Foreskin melanocyte (primary cell): ENCODE measurements at places on chromosomes 11 and 22.

DNA sequence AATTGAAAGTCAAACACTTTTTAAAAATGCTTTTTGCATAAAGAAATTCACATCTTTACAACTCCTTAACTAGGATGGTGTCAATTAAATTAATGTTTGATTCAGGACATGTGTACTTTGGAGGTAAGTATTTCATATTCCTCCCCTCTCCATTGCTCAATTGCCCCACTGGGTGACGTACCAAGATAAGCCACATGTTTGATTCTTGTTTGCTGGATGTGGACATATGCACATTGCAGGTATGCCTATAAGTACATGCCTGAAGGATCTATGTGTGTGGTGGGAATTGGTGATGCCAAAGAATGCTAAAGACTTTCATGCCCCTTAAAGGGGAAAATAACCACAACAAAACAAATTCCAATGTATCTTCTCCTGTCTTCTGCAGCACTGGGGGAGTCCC is 5.8 kb downstream of the CD44 start:
- DNase-seq: no peak

- no peak for DNase-seq
These were observed 49.3 kb upstream of the THY1 start for GRCh38 chr11:119472186-119472855.

- no peak for DNase-seq
These were observed 3.5 kb upstream of the BACE1-AS start for GRCh38 chr11:117287668-117288067.

GRCh38 chr11:1449490-1450243 is 36.9 kb downstream of the MOB2 start:
- DNase-seq: no peak

- peak; percentile 5 for DNase-seq
These were observed 10.3 kb downstream of the PRDM10 start for GRCh38 chr11:129992161-129992944.

DNA sequence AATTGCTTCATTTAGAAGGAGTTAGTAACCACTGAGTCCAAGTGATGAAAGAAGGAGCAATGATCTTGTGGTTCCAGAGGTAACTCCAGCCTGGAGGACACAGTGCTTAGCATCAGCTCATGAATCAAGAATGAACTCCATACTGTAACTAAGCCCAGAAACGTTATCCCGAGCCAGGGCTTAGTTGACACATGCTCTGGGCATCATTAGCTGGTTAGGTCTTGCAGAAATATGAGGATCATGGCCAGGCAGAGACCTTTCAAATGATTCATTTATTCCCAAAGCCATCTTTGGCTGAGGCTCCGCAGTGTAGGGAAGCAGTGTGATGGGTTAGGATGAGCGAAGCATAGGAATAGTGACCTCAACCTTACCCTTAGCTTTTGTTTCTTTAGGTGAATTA is 277.4 kb downstream of the FAM76B start:
- no peak for DNase-seq

- no peak for DNase-seq
These were observed 47.7 kb upstream of the GAB2 start for GRCh38 chr11:78465169-78465942.

DNA sequence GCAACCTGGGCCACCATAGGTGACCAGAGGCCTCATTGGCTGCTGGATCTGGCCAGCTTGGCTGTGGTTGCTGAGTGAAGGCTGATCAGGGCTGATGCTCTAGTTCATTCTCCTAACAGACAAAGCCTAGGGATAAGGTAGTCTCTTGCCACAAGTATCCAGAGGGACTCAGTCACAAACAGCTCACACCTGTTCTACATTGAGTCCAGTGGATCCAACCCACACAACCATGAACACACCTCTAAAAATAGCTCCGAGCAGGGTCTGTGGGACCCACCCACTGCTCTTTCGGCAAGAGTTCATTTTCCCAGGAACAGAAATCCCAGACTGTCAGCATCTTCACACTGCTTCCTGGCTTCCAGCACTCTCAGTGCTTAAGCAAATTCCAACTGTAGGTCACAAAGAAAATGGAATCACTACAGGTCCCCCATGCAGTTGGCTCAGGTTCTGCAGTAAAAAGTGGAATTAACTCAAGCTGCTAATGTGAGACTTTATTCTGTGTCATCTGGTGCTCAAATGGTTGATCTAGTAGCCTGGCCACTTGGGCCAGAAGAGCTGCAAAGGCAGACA is 67.3 kb downstream of the PPFIBP2 start:
- no peak for DNase-seq

- DNase-seq: no peak
These were observed 62.4 kb upstream of the POU2AF1 start for GRCh38 chr11:111441443-111441842.

GRCh38 chr11:31903225-31904074 is 92.3 kb upstream of the PAX6 start:
- peak; percentile 3 for DNase-seq

DNA sequence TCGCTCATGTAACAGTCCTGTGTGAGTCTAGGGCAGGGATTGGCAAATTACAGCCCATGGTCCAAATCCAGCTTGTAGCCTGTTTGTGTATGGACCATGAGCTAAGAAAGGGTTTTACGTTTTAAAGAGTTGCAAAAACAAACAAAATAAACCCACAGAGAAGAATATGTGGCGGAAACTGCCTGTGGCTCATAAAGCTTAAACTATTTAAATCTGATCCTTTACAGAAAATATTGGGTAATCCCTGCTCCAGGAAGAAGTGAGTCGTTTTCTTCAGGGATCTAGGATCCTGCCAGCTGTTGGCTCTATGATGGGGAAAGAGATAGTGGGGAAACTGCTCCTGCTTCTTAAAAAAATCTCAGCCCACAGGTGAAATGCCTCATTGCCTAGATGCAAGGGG is 3.4 kb upstream of the OR6Q1 start:
- no peak for DNase-seq

GRCh38 chr22:37416389-37416788 is 10.9 kb downstream of the ELFN2 start:
- no peak for DNase-seq

DNA sequence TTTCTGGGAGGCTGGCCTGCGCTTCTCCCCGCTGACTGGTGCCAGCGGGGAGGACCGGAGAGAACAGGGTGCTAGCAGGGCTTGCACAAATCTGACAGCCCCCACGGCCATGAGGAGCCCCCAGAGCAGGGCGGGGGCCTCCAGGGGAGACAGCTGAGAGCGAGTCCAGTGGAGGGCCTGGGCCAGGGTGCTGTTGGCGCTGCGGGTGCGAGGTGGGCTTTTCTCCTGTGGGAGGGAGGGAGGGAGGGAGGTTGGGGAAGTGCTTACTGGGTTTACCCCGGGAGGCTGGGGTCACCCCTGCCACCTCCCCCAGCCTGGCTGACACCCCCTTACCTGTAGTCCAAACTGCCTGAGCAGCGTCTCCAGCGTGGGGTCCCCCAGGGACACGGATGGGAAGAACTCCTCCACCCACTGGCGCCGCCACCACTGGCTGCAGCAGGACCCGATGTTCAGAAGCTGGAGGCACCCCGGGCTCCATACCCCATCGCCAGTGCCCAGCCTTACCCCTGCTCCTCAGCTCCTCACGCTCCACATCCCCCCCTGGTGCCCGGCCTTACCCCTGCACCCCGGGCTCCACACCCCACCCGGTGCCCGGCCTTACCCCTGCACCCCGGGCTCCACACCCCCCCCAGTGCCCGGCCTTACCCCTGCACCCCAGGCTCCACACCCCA is 3.9 kb downstream of the LMF2 start:
- no peak for DNase-seq

GRCh38 chr22:36355362-36355761 is 32.4 kb downstream of the MYH9 start:
- DNase-seq: no peak

DNA sequence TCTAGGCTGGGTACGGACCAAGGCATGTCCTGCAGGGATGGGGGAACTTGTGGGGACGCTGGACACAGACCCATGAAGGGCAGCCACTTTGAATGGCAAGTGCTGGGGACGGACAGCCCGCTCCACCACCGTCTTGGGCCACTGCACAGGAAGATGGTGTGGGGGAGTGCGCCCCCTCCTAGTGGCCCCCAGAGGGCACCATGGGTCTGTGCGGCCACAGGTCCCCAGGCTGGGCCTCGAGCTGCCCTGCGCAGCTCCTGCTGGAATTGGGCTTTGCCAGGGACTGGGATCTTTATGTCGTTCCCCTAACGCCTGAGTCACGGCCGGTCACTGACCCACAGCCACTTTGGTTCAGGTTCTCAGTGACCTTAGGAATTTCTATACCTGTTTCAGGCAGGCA is 44.4 kb downstream of the NAT10 start:
- no peak for DNase-seq

GRCh38 chr22:32612834-32613233 is 138.2 kb downstream of the FBXO7 start:
- no peak for DNase-seq

- DNase-seq: no peak
These were observed 46.3 kb upstream of the SLC22A12 start for GRCh38 chr11:64544616-64545296.

DNA sequence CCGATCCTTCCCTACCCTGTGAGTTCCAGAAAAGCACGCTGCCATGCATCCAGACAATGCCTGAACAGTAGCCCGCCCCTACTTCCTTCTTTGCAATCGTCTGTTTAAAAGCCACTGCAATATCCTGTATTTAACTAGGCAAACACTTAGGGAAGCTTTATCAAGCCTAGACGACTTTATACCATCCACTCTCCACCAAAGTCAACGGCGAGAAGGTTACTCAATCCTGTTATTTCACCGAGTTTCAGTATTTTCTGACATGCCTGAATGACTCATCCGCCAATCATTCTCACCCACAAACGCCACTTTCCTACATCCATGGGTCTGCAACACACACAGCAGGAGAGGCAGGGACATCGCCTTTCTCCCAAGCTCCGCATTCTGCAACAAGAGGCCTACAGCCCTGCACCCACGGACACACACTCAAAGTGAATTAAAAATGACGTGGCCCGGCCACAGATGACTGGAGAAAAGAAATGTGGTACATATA is 9.3 kb downstream of the CELSR1 start:
- DNase-seq: peak; percentile 23

GRCh38 chr11:120217941-120218694 is 7.3 kb downstream of the OAF start:
- peak; percentile 94 for DNase-seq

GRCh38 chr11:126628790-126629621 is 273.5 kb downstream of the ST3GAL4 start:
- DNase-seq: no peak

DNA sequence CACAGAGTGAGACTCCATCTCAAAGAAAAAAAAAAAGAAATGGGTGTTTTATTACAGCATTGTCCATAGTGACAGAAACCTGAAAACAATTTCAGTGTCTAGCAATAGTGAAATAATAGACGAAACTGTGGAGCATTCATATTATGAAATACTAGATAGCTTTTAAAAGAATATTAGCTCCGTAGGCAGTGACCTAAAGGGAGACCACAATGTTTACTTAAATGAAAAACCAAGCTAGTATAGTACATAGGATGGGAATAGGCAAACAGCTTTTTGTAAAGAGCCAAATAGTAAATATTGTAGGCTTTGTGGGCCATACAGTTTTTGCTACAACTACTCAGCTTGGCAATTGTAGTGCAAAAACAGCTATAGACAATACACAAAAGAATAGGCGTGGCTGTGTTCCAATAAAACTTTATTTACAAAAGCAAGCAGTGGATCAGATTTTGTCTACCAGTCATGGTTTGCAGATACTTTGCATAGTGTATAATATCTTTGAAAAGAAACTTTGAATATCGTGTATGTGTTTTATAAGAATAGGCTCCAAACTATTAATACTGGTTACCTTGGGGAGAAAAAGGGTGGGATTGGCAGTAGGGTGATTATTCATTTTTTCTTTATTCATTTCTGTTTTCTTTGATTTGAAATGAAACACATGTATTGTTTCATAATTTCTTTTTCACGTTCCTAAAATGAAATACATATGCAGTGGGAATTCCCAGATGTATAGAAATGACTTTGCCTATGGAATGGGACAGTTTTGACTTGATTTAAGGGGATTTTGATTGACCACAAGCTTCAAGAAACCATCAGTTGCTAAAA is 50.7 kb downstream of the PRR5L start:
- no peak for DNase-seq

DNA sequence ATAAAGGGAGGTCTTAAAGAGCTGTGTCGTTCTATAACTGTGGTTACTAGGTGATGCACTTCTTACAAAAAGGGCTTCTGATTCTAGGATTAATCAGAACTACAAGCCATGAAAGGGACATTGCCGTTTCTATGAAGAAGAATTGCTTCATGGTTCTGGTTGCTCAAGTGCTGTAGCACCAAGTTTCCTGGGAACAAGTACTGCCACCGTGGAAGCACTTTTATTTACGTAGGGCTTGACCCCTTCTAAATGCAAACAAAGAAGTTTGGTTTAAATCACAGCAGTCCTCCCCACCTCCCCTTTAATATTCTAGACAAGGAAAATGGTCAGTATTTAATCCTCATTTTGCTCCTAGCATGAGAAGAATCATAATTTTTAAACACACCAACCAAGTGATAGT is 9.8 kb downstream of the YAP1 start:
- DNase-seq: no peak

GRCh38 chr22:42792453-42792908 is 64.6 kb downstream of the ARFGAP3 start:
- no peak for DNase-seq

DNA sequence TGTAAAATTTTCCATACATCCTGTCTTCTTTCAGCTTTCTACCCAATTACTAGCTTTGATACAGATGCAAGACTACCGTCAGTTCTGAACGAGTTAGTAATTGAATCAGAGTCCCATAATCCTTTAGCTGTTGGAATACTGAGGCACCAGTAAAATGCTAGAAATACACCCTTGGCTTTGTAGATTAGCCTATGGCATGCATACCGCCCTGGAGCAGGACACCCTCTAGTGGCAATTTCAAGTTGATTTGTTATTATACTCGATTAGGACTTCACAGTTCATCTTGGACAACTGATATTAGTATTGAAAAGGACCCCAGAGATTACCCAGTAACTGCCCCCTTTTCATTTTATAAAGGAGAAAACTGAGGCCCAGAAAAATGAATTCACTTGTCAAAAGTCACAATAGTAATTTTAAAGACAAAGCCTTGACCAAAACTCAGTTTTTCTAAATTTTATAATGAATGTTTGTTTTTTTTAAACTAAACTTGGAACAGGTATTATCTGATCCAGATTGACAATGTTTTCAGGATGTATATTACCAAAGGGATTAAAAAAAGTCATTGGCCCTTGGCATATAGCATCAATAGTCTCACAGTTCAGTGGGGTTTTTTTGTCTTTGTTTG is 72.6 kb downstream of the HIPK3 start:
- DNase-seq: peak; percentile 54

DNA sequence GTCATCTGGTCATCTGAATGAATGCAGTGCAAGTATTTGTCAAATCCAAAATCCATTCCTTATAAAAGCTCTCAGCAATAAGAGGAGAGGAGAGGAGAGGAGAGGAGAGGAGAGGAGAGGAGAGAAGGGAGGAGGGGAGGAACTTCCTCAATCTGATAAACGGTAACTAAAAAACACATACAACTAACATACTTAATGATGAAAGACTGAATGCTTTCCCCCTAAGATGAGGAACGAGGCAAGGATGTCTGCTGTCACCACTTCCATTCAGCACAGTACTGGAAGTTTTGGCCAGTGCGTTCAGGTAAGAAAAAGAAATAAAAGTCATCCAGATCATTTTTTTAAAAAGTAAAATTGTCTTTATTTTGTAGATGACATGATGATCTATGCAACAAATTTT is 80.4 kb downstream of the CD82 start:
- no peak for DNase-seq

- DNase-seq: no peak
These were observed 4.8 kb upstream of the IGF2 start for GRCh38 chr11:2143799-2144543.
